ENCODE measurements at places on chromosomes 6 and 20.

DNA sequence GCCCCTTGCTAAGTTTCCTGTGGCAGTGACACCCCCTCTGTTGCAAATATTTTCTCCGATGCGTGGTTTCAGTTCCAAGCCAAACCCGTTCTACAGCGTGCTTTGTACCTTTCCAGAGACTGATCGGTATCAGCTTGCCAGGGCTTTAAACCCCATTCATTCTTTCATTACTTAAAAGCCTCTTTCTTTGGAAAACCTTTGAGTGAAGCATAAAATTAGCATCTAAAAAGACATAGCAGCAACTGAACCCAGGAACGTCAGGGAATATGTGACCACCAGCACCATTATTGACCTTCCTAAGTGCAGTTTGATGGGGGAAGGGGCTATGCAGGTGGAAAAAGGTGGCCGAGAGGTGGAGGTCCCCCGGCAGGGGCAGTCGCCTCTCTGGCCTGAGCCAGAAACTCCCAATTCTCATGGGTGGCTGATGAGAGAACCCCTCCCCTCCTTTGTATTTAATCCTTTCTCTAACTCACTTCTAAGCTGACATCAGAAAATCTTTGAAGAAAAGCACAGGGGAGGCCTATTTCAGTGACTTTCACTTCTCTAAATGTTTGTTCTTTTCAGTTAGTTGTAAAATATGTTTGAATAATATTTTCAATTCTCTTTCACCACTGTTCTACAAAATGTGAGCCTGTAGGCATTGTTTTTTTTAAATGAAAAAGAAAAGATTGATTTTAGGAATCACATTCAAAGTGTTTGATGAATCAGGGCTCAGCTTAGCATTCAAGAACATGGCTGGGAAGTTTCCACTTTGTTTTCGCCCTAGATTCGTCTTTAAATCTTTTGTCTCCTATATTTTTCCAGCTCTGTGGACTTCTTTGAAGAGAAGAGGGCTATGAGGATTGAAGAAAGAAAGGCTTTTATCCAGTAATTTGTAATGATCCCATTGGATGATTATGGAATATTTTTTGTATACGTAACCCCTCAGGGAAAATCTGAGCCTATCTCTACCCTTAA, 89.2 kb downstream of the RSPH3 start:
- no peak for DNase-seq

DNA sequence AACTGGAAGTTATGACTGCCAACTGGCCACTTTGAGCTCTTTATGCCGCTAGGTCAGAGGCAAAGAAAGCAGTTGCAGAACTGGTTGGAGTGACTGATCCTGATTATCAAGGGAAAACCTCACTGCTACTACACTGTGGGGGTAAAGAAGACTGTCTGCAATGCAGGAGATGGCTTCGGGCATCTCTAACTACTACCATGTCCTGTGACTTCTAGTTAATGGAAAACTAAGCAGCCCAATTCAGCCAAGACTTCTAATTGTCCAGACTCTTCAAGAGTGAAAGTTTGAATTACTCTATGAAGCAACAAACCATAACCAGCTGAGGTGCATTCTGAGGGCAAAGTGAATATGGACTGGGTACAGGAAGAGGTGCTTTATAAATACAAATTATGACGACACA, 773.6 kb upstream of the SLC35B3 start:
- DNase-seq, result no peak

GRCh38 chr20:10706460-10706811, 32.6 kb upstream of the JAG1 start:
- DNase-seq, result no peak

- DNase-seq, result no peak
Observed at GRCh38 chr20:10253780-10254179, 35.1 kb downstream of the SNAP25 start.

- no peak for DNase-seq
Observed at GRCh38 chr6:40956936-40957335, 82.1 kb downstream of the UNC5CL start.

GRCh38 chr6:20440296-20440695, 38.6 kb downstream of the E2F3 start:
- no peak for DNase-seq

- peak; percentile 47 for DNase-seq
Observed at GRCh38 chr6:107292715-107293271, 166.6 kb downstream of the PDSS2 start.

GRCh38 chr20:38674765-38675133, 49.5 kb upstream of the SLC32A1 start:
- DNase-seq, result no peak

DNA sequence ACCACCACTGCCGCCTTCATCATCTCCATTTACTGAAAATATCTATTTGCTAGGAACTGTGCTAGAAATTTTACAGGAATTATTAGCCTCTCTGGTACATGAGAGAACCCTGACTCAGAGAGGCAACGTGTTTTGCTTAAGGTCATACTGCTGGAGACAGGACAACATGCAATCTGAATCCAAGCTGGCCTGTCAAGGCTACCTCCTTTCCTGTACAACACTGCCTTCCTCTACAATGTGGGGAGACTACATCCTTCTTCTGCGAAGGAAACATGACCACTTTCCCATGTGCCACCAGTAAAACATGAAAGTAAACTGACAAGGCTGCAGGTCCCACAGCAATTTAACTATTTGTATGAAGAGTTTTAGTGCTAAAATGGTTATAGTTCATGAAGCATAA, 200.9 kb downstream of the BACH2 start:
- DNase-seq, result no peak

DNA sequence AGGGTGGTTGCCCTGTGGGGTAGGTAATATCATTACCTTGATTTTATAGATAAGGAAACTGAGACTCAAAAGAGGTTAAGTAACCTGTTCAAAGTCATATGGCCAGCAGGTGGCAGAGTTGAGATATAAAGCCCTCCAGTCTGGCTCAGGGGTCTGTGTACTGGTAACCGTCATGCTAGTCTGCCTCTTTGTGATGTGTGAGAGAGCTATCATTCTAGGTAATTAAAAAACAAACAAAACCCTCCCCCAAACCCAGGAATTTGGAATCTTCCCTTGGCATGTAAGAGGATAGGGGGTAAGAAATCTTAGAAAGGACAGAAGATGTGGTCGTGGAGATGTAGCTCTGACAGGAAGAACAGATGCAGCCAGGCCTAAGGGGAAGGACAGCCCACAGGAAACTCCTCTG, 206.0 kb downstream of the CDC5L start:
- DNase-seq, result peak; percentile 65

DNA sequence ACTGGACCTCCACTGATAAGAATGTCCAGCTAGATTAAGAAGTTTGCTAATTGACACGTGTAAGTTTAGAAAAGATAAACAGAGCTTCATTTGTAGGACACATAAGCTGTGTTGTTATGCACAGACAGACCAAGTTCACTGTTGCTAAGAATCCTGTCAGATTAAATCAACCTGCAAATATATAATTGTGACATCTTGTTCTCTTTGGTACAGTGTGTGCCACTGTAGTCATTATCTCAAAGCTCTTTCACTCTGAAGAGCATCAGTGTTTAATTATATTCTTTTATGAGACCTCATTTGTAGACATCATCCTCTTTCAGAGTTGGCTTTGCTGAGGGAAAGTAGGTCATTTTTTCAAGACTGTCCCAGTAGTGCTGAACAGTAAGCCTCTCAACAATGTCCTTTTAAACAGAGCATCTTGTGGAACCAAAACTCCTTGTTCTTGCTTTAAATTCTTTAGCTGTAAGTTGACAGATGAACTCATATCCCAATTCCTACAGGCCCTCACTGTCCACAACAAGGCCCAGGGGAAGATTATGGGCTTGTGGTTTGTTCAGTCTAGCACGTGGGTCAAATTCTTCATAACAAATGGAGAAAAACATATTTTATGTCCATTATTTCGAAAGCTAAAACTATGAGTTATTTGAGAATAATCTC, 252.4 kb downstream of the HDGFL1 start:
- no peak for DNase-seq

GRCh38 chr6:14258117-14258516, 140.5 kb downstream of the CD83 start:
- no peak for DNase-seq

DNA sequence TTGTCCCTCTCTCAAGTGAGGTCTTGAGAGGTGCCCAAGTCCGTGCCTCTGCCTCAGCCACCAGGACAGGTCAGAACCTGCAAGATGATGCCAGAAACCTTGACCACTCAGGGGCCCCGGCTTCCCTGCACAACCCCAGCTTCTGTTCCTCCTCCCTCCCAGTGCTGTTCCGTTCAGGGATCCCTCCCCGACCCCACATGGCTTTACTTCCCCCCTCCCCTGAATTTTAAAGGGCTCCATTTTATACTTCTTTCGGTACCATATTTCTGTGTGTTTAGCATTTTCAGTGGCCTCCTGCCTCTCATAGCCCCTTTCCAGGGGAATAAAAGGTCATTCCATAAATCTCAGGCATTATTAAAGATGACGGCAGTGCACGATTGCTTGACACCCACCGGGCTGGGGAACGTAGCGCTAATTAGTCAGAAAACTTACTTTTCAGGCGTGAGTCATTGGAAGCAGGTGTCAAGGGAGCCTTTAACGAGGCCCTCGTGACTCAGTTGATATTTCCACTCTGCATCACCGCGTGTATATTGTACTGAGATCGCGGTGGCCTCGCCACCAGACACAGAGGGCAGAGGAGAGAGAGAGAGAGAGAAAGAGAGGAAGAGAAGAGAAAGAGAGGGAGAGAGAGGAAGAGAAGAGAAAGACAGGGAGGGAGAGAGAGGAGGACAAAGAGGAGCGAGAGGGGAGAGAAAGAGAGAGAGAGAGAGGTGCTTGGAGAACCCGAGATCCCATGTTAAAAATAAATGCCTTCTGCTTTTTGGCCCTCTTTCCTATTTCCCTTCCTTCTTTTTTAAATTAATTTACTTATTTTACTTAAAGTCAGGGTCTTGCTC, 21.3 kb downstream of the KCNG1 start:
- DNase-seq, result no peak

- no peak for DNase-seq
Observed at GRCh38 chr6:134073161-134073560, 20.7 kb upstream of the SLC2A12 start.

DNA sequence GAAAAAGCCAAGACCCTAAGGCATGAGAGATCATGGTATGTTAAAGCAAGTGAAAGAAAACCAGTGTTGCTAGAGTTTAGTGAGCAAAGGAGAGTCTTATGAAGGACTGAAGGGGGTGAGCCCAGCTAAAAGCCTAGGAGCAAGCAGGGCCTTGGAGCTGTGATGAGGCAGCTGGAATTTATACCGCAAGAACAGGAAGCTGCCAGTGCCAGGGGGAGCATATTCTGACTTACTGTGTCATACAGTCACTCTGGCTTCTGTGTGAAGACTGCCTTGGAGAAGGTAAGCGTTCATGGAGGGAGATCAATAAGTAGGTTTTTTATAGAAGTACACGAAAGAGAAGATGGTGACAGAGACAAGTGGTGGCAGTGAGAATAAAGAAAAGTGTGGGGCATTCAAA, 308.9 kb upstream of the THEMIS start:
- no peak for DNase-seq

GRCh38 chr6:5318617-5319272, 57.4 kb downstream of the FARS2 start:
- DNase-seq, result peak; percentile 14

DNA sequence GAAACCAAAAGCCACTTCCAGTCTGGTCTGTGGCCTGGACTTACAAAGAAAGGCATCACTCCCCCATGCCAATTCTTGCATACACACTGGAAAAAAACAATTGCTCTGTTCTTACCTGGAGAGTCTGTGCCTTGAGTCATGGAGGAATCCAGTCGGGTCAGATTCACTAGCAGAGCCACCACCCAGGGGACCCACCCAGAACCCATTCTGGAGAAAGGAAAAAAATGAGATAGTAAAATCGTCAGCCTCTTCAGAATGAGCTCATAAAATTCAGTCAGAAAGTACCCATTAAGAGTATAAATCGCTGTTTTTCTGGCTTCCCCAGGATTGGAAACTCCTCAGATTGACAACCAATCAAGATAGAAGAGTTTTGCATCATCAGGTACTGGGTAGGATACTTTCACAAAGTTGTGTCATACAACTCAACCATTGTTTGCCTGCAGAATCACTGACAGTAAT, at the start of gene HLA-DOB:
Gene HLA-DOB, minus strand, starts transcription at position 257 of the 459 bp plus-strand sequence. Its CDS starts 51 bp downstream, at position 206.
- DNase-seq, result peak; percentile 17

GRCh38 chr6:106792536-106793236, 163.3 kb downstream of the QRSL1 start:
- no peak for DNase-seq

DNA sequence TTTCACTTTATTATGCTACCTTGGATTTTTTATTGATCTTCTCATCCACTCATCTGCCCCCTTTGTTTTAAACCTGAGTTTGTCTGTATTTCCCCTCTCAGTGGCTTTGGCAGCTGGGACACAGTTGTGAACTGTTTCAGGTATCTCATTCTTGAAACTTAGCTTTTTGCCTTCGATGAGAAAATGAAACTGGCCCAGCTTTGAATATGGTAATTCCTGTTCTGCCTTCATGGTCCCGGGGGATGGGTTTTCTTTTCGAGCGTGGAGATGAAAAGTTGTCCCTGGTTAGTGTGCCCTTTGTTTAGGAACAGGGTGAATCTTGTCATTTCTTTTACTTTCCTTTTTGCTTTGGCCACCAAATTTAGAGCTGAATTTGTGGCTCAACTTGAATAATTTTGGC, 25.6 kb downstream of the DHX35 start:
- no peak for DNase-seq

DNA sequence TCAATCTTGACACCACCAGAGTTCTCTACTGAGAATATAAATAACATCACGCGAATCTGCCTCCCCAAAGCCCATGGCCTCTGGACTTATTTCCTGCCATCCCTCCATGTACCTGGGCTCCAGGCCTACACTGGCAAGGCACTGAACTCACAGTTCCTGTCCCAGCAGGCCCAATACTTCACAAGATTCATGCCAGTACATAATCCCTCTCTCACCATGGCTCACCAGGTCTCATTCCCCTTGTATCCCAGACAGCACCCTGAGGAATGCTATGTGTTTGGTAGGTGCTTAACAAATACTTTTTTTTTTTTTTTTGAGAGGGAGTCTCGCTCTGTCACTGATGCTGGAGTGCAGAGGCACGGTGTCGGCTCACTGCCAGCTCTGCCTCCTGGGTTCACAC, 1.9 kb downstream of the KIF16B start:
- DNase-seq, result no peak

- no peak for DNase-seq
Observed at GRCh38 chr6:132587424-132587823, 2.1 kb downstream of the TAAR5 start.

GRCh38 chr6:14281811-14282660, 164.5 kb downstream of the CD83 start:
- no peak for DNase-seq

- peak; percentile 60 for DNase-seq
Observed at GRCh38 chr6:12637960-12638641, 78.5 kb upstream of the PHACTR1 start.
